Fibroblast of the aortic adventitia (primary cell): ENCODE measurements at places on chromosomes 5 and 9.
A peak's percentile ranks its signal among the peaks of the same experiment; 100 is the strongest.

DNA sequence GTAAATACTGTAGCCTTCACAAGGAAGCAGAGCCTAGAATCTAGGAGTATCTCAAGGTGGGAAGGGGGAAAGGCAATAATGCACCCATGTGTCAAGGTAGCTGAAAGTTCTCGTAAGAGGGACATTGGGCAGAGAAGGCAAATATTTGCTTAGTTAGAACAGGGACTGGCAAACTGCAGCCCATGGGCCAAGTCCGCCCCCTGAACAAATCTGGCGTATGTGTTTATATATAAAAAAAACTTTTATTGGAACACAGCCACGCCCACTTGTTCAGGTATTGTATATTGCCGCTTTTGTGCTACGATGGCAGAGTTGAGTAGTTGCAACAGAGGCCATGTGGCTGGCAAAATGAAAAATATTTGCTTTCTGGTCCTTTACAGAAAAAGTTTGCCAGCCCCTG is 16.1 kb downstream of the KCNN2 start:
- DNase-seq, result no peak

DNA sequence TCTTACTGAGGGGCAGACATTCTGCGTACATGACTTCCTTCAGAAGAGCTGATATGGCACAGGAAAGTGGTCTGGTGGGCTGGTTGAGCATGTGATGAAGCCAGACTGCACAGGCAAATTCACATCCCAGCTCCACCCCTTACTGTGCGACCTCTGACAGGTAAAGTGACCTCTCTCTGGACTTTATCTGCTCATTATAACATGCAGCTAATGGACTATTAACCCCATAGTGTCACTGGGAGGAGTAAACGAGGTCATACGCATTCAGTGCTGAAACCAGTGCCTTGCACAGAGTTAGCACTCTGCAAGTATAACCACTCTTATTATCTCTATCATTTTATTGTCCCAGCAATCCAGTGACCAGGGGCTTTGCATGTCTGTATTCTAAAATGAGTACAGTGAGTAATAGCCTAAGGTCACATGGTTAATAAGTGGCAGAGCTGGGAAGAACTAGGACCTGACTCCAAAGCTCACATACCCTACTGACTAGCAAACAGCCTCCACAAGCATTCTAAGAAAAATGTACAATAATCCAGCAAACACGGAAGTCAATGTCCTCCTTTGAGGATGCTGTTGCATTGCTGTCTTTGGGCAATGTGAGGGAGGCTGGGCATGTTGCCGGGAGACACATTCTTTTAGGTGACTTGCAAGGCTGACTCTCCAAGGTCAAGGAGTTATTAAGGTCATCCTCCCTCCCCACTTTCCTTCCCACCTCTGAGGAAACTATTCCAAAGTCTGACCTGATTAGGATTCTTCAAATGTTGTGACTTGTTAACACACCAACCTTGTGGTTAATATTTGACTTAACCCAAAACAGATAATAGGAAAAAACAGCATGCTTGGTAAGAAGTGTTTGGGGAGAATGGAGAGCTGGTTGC is 19.0 kb downstream of the GLRX start:
- no peak for DNase-seq

DNA sequence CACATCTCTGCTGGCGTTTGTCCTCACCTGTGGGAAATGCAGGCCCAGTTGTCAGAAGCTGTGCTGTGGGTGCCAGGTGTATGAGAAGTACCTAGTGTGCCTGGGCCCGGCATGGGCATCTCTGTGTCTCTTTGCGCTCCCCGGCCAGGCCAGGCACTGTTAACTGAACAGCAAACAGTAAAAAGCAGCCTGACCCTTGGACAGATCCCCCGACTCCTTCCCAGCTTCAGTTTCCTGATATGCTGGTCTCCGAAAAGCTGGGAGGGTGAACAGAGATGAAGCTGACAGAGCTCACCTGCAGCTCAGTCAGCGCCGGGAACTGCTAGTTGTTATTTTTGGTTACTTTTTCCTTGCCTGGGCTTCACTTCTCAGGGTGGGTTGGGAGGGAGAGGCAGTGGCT is 28.9 kb downstream of the RXRA start:
- DNase-seq, result no peak

DNA sequence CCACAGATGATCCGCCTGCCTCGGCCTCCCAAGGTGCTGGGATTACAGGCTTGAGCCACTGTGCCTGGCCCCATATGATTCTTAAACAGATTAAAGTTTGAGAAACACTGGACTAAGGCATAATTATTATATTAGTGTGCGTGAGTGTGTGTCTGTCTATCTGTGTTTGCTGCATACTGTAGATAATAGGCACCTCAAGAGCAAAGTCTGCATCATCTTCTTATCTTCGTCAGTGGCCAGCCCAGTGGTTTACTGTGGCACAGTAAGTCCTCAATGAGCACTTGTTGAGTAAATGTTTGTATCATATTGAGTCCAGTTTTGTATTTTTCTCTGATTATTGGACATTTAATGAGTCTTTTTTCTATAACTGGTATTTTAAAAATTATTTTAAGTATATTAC is 81.7 kb downstream of the ITGA1 start:
- DNase-seq, result no peak

- no peak for DNase-seq
These were observed 2.9 kb upstream of the MYOZ3 start for GRCh38 chr5:150658121-150658520.

- peak; percentile 16 for DNase-seq
These were observed 333.3 kb downstream of the ARRDC3 start for GRCh38 chr5:91049800-91050199.

DNA sequence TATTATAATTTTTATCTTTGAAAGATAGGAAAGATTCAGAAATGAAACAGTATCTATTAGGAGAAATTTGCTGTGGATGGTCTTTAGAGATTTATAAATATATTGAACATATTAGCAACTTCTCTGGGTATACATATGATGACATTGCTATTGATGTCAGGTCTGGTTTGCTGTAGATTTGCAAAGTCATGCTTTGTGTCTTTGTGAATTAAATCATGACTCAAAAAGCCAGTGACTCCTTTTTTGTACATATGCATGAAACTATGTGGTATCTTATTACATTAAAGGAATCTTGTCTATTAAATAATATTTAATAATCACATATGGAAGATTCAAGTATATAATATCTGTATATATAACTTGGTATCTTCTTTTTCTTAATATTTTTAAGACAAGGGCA is 141.9 kb downstream of the ST8SIA4 start:
- DNase-seq, result peak; percentile 36

DNA sequence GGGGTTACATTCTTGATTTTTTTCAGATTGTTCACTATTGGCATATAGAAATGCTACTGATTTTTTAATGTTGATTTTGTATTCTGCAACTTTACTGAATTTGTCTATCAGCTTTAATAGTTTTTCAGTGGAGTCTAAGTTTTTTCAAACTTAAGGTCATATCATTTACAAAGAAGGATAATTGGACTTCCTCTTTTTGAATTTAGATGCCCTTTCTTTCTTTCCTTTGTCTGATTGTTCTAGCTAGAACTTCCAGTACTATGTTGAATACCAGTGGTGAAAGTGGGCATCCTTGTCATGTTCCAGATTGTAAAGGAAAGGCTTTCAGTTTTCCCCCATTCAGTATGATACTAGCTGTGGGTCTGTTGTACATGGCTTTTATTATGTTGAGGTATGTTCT is 49.3 kb downstream of the SREK1 start:
- DNase-seq, result no peak

DNA sequence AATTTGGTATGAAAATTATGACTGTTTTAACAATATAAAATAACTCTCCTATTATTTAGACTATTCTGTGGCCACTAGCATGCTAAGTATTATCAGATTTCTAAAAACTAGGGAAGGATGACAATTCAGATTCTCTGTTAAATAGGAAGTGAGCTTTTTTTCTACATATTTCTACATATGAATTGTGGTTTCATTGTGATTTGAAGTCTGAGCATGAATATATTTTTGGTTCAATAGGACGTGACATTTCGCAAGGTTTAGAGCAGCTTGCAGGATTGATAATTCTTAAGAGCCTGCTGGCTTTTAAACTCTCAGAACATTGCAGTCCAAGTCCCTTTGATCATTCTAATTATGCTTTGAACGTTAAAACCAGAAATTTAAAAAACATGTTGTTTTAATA is 82.9 kb downstream of the ADGRV1 start:
- no peak for DNase-seq

DNA sequence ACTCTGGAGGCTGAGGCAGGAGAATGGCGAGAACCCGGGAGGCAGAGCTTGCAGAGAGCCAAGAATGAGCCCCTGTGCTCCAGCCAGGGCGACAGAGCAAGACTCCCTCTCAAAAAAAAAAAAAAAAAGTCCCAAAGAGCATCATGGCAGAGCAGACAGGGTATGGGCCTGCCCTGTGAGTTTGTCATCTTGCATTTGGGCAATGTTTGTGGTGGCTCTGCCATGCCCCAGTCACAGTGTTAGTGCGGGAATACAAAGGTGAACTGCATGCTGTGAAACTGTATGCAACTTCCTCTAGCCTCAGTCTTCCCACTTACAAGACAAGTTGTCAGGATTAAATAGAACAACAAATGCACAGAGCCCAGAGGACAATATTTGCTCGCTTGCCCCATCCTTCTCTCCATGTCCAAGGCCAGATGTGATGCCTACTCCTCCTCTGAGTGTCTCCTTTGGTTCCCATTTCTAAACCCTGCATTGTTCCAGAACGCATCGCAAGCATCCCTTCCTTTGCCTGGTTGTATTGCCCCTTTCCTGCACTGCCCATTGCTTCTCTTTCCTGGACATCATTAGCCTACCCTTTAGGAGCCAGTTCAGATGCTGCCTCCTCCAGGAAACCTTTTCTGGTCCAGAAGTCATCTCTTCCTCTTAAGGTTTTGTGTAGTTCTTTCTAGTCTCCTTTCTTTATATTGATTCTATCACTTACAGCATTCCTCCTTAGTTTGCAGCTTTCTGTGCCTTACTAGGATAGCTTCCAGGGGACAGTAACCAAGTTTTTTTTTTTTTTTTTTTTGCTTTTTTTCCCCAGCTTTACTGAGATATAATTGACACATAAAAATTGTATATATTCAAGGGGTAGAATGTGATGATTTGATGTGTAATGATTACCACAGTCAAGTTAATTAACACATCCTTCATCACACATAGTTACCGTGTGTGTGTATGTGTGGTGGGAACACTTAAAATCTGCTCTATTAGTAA is 69.0 kb upstream of the TNFAIP8 start:
- DNase-seq, result no peak

DNA sequence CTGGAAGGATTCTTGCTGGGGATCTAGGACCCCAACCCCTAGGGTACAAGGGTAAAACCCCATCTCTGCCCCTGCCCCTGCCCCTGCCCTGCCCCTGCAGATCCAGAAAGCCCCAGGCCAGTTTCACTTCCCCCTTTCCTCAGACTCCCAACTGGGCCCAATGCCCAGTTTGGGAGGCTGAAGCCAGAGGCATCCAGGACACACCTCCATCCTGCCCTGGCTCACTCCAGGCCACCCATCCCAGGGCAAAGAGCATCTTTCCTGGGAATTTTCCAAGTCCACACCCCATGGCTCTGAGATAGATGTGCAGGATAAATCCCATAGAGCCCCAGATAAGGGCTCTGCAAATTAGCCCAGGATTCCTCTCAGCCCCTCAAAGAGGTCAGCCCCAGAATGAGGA is 17.4 kb downstream of the CNTFR start:
- no peak for DNase-seq

DNA sequence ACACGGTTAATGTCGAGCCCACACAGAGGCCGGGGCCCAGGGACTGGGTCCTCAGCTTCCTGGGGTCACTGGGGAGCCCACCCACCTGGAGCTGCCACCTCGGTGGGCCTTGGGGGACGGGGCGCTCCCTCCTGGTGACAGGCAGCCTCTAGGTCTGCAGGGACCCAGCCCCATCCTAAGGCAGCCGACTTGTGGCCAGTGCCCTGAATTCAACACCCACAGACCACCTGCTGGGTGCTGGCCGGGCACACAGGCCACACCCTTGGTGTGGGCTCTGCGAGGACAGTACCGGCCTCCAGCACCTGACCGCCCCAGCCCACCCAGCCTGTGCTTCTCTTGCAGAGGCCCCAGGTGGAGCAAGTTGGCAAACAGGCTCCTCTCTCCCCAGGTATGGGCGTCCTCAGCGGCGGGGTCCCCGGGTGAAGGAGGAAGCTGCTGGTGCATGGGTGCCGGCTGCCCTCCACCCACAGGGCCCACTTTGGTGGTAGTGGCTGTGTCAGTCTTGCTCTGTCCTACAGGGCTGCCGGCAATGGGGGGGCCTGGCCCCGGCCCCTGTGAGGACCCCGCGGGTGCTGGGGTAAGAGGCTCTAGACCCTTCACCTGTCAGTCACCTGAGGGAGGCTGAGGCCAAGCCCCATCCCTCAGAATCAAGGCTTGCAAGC is 8.3 kb downstream of the ENTPD8 start:
- DNase-seq, result no peak

DNA sequence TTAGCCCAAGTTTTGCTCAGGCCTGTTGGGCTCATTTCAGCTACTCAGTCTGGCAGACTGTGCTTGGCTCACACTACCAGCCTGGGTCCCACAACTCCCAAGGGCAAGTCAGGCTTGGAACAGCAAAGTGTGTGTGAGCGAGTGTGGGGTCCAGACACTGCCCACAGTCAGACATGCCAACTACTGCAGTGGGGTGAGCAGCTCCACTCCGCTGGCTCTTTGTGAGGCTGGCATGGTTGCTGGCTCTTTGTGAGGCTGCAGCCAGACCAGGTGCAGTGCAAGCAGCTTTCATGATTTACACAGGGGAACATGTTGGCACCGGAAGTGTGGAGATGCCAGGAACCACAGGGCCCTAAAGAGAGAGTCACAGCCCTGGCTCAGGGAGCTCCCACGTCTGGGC is 606.7 kb upstream of the FAM174A start:
- DNase-seq, result no peak

DNA sequence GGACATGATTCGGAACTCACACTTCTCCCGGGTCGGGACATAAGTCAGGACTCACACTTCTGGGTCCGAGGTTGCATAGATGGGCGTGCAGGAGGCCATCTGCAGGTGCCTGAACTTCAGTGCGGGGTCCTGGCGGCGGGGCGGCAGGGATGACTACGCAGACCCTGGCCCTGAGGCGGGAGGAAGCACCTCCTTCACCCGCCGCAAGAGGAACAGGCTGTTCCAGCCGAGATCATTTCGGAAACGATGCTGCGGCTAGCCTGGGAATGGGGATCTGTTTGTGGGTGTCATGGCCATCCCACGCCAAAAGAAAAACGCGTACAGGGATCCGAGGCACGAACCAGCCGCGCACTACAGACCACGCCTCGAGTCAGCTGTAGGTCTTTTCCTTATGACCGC is 196.6 kb downstream of the TTLL11 start:
- DNase-seq, result no peak

DNA sequence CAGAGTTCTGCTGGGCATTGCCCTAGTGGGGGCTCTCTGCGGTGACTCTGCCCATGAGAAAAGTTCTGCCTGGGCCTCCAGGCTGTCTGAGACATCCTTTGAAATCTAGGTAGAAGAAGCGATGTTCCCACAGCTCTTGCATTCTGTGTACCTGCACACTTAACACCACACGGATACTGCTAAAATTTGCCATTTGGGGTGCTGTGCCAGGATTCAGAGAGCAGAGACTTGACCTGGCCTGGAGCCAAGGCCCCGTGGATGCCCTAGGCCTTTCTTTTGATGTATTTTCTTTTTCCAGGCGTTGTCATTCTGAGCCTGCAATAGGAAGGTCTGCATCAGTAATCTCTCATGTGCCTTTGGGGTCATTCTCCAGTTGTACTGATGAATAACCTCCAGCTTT is 89.3 kb upstream of the IL12B start:
- no peak for DNase-seq

- no peak for DNase-seq
These were observed at the start of gene GALNT12 for GRCh38 chr9:98807070-98807813. Gene GALNT12 (plus strand): TSS chr9:98807670. CDS start chr9:98807699, 29 bp downstream.
